ENCODE measurements at places on chromosomes 3 and 15.

DNA sequence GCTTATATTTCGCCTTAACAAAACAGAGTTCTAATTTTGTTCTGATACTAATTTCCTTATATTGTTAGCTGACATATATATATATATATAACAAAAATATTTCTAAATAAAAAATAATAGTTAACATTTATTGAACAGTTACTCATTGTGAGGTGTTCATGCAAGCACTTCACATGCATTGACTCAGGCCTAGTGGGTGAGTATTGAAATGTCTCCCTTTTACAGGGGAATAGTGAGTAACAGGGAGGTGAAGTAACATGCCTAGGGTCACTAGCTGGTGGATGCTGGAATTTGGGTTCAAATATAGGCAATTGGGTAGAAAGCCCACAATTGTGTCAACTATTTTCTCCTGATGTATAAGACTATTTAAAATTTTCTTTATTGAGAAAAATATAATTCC, 102.6 kb upstream of the ZPLD1 start:
- DNase-seq = no peak

DNA sequence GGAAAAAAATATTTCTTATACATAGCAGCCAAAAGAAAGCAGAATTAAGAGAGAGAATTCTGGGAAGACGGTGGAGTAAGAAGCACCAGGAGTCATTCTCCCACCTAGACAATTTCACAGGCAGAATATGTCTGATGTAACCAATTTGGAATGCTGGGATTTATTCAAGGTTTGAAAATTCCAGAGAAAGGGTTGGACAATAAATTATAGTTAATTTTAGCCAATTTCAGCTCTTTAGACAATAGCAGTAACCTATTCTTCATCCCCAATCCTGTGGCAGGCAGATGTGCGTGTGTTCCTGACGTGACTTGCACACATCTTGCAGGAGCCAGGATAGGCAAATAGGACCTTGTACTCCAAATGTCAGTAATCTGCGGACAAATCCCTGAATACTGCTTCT, 541.0 kb upstream of the NAALADL2 start:
- DNase-seq = no peak

GRCh38 chr15:28960979-28961378, 75.2 kb downstream of the APBA2 start:
- DNase-seq = no peak

GRCh38 chr3:45690336-45691035, 1.3 kb downstream of the SACM1L start:
- DNase-seq = no peak

DNA sequence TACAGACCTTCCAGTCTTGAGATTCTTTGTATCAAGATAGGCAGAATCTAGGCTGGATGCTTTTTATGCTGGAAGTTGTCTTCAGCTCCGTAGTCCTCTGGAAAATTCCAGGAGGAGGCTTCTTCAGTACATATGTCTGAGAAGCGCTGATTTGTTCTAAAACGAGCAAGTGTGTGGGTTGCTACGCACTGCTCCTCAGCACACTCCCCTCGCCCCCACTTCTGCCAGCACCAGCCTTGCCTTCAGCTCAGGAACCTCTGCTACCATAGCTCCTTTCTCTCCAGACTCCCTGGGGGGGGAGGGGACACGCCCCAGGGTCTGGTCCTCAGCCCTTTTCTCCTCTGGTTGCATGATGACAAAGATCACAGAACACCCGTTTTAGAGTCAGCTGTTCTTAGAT, 75.5 kb upstream of the TRA2B start:
- no peak for DNase-seq

GRCh38 chr3:119309591-119309990, 15.4 kb downstream of the ARHGAP31 start:
- DNase-seq = no peak

DNA sequence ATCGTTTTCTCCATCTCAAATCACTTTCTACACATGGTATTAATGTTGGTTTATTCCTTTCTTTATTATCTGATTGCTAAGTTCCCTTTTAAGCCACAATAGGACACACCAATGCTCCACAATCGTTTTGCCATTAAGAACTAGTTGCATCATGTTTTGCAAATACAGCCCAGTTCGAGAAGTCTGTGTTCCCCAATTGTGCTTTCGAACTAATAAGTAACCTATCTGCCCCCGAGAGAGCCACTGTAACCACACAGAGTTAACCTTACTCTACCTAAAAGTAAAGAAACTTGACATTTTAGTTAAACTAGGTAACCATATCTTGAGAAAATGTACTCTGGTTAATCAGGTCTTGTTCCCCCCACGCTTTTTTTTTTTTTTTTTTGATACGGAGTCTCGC, 39.1 kb downstream of the MAGI1 start:
- DNase-seq = no peak

DNA sequence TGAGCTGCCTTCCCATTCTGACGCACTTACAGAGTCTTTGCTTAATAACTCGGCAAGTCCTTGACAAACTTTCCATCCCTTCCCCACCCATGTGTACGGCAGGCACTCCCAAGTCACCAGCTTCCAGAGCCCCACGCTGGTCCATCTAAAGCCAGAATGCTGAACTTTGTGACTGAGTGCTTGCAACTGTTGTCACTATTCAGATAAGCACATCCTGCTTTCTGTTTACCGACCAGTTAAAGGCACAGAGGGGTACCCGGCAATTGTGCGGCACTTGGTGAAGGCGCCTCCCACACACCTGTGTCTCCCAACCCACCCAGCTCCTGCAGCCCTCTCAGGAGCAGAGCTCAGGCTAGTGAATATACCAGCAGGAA, 430.6 kb downstream of the FOXP1 start:
- DNase-seq = no peak

- DNase-seq = no peak
These were observed 39.5 kb downstream of the CADPS start for GRCh38 chr3:62835554-62836236.

DNA sequence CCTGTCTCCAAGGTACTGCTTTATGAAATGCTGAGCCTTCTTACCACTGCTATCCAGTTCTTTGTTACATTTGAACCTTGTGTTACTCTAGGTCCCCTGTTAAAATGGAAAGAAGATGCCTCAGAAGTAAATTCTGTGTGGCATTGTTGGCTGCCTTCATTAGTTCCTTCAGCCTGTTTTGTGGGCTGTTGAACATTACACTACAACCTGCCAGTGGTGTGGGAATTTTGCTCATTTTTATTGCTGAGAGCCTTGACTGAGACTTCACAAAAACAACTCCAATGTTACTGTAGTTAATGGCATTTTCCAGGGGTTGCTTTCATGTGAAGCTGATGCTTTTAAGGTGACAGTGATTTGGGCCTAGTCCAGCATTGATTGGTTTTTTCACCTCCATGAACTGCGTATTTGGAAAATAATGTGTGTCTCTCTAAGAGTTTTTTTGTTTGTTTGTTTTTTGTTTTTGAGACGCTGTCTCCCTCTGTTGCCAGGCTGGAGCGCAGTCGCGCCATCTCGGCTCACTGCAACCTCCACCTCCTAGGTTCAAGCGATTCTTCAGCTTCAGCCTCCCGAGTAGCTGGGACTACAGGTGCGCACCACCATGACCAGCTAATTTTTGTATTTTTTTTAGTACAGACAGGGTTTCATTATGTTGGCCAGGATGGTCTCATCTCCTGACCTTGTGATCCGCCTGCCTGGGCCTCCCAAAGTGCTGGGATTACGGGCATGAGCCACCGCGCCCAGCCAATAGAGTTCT, 4.3 kb downstream of the MAPK6 start:
- no peak for DNase-seq

DNA sequence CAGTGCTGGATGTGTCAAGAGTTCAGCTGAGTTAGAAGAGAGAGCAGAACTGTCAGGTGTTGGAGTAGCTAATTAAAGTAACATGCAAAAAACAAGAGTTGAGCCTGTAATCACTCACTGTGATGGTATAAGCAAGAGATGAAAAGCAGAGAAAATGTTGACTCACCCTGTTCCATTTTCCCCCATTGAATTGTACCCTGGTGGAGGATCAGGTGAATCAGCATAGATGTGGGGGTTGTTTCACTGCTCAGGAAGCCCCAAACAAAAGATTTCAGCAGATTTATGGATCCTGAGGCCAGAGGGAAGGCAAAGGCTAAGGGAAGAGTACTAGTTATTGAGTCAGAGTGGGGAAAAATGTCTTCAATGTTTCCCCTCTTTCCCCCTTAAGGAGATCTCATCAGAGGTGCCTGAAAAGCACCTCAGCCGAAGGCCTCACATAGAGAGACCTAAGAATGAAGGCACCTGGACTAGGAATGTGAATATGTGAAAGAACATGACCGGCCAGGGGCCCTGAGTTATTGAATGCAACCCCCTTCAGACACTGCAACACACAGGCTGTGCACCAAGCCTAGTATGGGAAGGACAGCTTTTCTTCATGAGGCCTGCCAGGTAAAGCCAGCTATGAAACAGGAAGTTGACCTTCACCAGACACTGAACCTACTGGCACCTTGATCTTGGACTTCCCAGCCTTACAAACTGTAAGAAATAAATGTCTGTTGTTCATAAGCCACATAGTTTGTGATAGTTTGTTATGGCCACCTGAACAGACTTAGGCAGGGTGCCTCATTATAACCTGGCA, 90.1 kb downstream of the TMCO5A start:
- DNase-seq = no peak

DNA sequence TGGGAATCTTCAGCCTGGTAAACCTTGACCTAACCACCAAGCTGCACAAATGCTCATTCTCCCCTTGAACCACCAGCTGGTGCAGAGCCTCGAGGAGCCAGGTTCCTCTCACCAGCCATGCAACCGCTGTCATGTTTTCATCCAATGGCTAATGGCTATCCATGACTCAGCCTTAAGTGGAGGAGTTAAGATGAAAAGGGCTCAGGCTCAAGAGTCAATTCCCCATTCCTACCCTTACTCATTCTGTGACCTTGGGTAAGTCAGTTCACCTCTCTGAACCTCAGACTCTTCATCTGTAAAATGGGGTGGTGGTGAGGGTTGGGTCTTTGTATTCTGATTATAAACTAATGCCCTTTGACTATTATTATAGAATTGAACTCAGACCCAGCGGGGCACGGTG, 515.6 kb downstream of the SHQ1 start:
- DNase-seq = no peak

DNA sequence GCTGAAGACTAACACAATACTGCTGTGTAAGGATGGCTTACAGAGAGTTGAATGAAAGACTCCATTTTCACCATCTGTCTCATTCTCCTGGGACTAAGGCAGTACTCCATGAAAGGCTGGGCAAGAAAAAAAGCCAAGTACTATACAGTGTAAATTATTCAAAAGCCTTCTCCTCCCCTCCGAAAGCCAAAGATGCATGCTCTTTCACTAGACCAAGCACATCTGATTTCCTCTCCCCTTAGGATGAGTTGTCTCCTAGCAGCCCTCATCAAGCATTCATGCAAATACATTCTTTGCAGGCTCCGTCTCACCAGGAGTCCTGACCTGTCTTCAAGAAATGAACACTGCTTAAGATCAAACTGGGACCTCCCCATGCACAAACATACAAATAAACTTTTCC, 133.5 kb upstream of the THBS1 start:
- DNase-seq = no peak

- no peak for DNase-seq
These were observed 156.1 kb downstream of the TBL1XR1 start for GRCh38 chr3:177041021-177041729.

GRCh38 chr15:77296773-77297337, 123.0 kb downstream of the PEAK1 start:
- DNase-seq = no peak

DNA sequence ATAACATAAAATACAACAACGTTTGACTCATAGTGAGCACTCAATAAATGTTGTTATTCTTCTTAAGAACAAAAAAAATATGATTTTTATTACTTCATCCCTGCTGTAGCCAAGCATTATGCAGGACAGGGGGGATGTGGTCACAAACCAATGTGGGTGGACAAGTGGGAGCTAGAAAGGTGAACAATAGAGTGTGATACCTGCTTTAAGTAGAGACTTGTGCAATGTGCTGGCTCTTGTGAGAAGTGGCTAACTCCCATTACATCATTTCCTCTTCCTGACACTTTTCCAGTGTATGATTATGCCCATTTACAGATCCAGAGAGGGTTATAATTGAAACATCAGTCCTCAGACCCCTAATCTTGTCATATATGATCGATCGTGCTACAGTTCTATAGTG, 193.6 kb downstream of the UBE2E2 start:
- no peak for DNase-seq

GRCh38 chr15:91552555-91552954, 301.0 kb upstream of the SLCO3A1 start:
- DNase-seq = no peak

DNA sequence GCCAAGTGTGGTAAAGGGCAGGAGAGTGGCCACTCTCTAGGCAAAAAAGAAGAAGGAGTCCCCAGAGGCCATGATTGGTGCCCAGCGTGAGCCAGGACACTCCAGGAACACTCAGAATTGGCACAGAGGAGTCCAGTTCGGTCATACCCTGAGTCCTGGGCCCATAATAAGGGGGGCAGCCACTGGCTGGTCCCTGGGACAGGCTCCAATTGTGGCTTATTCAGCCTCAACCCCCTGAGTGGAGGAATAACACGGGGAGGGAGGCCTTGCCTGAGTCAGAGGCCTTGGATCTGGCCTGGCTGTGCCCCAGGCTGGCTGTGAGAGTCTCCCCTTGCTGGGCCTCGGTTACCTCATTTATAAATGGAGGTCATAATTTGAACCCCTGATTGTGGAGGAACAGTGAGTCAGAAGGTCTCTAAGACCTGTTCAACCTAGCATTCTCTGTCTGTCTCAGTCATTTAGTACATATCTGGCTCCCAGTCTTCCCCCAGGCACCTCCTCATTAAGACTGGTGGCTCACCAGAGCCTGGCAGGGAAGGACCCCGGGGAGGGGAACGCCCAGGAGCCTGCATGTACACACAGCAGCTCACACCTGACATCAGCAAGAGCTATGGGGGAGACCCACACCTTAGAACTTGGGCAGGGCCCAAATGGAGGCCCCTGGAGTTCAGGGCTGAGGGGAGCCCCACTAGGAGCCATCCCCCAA, 95.9 kb upstream of the ATP2B2 start:
- peak; percentile 17 for DNase-seq

- no peak for DNase-seq
These were observed 344 bp downstream of the LINS1 start for GRCh38 chr15:100601617-100602063.

GRCh38 chr3:623914-624545, 427.5 kb downstream of the CHL1 start:
- DNase-seq = no peak

DNA sequence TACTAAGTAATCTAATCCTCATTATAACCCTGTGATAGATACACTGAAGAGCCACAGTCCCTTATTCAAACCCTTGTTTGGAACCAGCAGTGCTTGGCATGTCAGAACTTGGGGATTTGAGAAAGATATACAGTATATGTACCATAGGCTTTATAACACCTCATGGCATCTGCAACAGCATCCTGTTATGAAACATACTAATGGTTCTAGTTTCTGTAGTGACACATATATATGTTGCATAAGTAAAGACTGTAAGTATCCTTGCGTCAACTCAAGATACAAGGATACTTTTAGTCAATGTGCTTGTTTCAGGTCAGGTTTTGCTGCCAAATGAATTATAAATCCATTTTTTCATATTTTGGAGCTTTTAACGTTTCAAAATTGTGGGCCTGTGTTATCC, 58.5 kb downstream of the CCNL1 start:
- DNase-seq = no peak
